Activated naive CD8-positive, alpha-beta T cell treated with anti-CD3 and anti-CD28 coated beads, Interleukin-2, amount 10 ng/mL, durations not matched to agents 7 days and 5 days (primary cell): ENCODE measurements at places on chromosomes 4 and X. TPM values are rescaled to one million over a fixed set of nuclear protein-coding genes. Genes with fewer than 3 reads are reported as not detected.

- DNase-seq: no peak
These were observed 246.6 kb downstream of the OPHN1 start for GRCh38 chrX:68186552-68187262.

The GLA gene
- 27.7 TPM for total RNA-seq

DNA sequence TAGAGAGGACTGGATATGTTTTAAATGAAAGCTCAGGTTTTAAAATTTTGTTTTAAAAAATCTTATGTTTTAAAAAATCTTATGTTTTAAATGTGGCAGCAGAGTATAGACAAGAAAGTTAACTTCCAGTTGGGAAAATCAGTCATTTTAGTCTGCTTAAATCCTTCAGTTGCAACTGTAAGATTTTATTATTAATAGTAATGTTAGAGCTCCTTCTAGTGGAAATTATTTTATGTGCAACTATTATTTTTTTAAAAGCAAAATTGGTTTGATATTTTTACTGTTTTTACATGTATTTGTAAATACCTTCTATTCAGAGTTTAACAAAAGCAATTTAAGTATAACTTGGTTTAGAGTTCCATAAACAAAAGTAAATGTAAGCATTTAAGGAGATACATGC, 8.5 kb upstream of the NUDT6 start:
- no peak for DNase-seq

DNA sequence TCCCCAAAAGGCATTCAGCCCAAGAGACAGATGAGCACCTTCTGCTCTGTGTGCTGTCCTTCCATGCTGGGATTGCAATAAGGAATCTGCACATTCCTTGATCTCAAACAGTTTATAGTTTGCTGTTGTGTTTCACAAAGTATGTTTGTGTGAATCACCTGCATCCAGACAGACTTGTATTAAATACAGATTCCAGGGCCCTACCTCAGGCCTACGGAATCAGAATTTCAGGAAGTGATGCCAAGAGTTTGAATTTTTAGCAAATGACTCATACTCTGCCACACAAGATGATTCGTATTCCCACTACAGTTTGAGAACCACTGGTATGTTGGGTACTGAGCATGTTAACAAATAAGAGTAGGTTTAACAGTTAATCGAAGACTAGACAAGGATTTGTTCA, 7.0 kb downstream of the VAMP7 start:
- DNase-seq: no peak

The AWAT2 gene
- not detected for total RNA-seq
